ENCODE measurements at places on chromosomes 7 and 10. TPM values are rescaled to one million over a fixed set of nuclear protein-coding genes. Genes with fewer than 3 reads are reported as not detected.

DNA sequence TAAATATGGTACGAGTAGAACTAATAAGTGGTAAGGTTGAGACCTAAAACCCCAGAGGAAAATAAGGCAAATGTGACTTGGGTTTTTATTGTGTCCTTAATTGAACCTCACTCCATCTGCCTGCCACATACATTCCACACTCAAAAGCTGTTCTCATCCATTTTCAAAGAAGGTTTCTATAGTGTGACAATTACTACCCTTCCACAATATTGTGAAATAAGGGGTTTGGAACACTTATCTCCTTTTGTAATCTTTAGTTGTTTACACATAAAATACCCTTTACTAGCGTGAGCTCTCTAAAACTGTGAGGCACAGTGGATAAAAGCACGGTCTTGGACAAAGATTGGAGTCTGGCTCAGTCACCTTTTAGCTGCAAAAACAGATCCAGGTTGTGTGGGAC lies 166.6 kb downstream of the THSD7A start:
- H3K27me3 ChIP-seq = no peaks in the 10 kb centered on the region
- H3K4me3 ChIP-seq = no peak overlapping the region
- DNase-seq = no peak

DNA sequence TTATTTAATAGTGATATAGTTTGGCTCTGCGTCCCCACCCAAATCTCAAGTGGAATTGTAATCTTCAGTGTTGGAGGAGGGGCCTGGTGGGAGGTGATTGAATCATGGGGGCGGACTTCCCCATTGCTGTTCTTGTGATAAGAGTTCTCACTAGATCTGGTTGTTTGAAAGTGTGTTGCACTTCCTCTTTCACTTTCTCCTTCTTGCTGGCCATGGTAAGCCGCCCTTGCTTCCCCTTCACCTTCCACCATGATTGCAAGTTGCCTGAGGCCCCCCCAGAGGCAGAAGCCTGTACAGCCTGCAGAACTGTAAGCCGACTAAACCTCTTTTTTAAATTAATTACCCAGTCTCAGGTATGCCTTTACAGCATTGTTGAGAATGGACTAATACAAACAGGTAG lies 101.4 kb downstream of the MTPAP start:
- H3K36me3 ChIP-seq = no peaks in the 10 kb centered on the region
- no peak overlapping the region for H3K27ac ChIP-seq
- H3K4me3 ChIP-seq = no peak overlapping the region
- DNase-seq = no peak

DNA sequence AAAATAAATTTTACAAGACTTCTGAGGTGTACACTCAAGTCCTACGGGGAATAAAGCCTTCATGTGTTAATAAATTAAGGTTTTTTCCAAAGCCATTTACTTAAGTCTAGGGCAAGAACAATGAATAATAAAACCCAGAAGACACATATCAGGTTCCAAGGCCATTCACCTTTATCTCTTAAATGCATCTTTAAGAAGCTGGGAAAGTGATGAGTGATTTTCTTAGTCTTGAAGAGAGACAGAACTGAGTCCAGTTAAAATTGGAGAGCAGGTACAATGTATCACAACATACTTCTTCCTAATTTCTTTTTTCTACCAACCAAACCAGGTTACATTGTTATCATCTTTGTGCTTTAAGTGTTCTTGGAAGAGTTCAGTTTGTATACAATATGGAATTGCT lies 189.5 kb downstream of the RAPGEF5 start:
- DNase-seq = no peak
- H3K27ac ChIP-seq = no peak overlapping the region
- H3K36me3 ChIP-seq = no peaks in the 10 kb centered on the region
- H3K27me3 ChIP-seq = no peaks in the 10 kb centered on the region

The RBP4 gene
- total RNA-seq = 7.9 TPM

The ARHGAP19 gene
- total RNA-seq = 12.3 TPM
